ENCODE measurements at places on chromosomes 3 and 15.

DNA sequence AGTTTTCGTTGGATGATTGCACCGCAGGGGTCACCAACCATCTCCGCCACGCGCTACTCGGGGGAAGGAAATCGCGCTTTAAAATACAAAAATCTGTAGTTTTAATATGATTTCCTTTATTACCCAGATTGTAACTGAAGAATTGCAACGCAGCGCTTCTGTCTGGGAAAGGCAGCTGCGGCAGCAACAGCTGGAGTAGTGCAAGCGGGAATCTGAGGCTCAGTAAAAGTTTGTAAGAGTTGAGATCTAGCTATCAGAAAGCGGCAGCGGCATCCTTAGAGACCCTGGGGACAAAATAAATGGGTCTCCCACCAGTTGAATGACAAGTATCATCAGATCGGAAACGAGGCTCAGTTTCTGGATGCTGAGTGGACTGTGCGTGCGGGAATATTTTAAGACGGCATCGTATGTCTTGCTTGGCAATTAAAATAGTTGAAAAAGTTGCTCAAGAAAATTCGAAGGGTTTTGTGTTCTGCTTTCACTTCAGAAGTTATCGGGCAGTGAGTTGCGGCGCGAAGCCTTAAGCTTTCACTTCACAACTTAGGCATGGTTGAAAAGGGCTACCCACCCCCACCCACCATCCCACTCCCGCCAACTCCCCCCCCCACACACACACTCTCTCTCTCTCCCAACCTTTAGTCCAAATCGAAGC lies 2.7 kb downstream of the MECOM start:
- DNase-seq = peak; percentile 29

GRCh38 chr15:90002428-90002844 lies 1.3 kb downstream of the ZNF710 start:
- peak; percentile 52 for DNase-seq

DNA sequence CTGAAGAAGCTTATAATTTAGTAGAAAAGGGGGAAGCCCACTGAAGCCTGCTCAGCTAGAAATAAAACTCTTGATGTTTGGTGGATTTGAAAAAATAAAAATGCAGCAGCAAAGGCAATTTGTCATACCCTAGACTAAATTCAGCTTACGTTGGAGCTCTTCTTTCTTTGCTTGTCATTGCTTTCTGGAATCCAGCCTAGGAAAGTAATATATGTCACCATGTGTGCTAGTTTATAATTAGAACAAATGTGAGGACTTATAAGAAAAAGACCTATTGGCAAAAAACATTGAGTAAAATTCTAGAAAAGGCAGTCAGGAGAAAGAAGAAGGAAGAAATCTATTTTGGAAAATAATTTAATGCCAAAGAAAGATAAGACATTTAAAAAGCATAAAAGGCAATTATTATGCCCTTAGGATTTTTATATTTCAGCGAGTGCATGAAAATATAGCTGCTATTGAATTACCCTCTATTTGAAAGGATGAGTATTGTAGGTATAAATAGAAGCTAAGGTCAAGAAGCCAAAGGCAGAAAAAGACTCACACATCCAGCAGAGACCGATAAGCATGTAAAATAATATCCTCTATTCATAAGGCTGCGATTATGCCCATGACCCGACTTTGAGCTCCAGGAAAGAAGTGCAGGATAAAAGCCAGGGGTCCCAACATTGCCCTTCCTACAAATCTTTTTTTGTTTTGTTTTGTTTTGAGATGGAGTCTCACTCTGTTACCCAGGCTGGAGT lies 10.6 kb upstream of the BTBD1 start:
- no peak for DNase-seq

- no peak for DNase-seq
These were observed 37.1 kb downstream of the ABHD17C start for GRCh38 chr15:80732167-80732566.

DNA sequence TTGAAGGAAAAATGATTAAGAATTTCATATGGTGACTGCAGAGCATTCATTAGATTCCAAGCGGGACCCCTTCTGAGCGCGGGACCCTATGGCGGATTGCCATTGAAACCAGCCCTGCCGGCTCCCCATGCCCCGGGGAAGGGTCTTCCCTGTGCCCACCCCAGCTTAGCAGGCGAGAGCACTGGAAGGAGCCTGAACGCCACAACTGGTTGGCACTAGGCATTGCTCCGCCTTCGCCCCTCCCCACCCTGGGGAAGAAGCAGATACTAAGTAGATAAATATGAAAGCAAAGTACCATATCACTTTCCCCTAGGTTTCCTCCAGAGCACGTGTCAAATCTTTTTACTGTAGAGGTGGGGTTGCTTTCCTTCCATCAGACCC lies 70.7 kb downstream of the CYP19A1 start:
- DNase-seq = no peak

DNA sequence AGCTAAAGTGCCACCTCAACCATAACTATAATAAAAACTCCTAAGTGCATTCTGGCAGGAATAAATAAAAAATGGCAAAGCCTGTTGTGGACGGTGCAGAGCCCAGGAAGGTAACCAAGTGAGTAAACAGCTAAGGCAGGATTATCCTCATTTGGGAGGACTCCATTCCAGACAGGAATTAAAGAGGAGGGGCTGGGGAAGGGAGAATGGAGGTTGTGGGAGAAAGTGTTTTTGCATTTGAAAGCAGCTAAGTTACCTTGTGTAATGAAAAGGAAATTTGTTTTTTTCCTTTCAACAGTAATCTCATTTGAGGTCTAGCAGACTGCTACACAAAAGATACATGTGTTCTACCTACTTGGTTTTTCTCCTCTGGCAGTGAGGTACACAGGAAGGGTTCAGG lies 248.5 kb downstream of the TIGIT start:
- DNase-seq = no peak

DNA sequence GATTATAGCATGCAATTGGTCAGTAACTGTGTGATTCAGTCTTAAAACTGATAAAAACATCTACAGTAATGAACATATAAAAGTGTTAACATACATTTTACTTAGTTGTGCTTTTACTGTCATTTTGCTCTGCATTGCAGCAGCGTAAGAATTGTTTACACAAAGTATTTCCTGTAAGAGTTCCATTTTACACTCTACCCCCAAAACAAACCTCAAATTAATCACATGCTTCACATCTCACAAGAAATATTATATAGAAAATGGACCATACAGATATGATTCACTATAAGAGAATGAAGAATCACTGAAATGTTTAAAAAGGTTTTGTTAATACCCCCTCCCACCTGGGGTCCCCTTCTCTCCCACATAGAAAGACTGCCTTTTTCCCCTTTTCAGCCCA lies 225.9 kb upstream of the LRRN1 start:
- no peak for DNase-seq

DNA sequence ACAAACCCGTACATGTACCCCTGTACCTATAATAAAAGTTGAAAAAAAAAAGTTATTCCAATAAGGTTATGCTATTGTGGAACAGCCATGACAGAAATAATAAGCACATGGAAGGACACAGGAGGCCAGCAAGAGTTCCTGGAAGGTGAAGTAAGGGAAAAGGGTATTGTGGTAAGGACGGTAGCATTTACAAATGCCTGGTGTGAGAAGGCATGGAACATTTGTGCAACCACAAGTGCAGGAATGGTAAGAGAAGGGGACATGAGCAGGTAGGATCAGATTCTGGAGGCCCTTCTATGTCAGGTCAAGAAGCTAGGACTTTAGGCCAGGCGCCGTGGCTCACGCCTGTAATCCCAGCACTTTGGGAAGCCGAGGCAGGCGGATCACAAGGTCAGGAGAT lies 82.5 kb downstream of the PPP2R3A start:
- DNase-seq = no peak

DNA sequence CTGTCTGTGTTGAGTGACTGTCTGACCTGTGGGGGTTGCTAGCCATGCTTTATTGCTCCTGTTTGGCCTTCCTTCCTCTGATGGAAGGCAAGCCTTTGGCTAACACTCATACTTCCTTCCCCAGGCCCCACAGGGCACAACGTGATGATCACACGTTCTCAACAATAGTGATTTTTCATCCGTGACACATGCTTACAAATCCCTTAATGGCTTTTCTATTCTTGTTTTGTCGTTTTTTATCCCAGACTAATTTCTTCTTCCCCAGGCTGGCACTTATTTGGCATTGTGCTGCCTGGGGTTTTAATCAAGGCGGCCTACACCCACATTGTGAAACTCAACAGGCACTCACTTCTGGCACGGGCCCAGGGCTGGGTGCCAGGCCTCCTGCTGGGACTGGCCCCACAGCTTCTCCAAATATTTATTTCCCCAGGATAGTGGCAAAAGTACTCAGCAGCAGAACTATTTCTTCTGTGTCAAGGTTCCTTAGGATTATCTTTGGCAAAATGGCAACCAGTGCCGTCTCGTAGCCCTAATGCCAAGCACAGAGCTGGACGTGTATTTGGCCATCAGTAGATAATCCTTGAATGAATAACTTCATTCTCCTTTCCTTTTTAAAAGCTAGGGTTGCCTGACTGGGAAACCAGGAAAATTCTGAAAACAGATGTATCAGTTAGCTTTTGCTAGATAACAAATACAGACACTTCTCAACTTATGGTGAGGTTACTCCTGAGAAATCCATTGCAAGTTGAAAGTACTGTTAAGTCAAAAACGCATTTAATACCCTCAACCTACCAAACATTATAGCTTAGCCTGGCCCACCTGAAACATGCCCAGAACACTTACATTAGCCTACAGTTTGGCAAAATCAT lies 30.6 kb downstream of the CMTM7 start:
- DNase-seq = peak; percentile 88

DNA sequence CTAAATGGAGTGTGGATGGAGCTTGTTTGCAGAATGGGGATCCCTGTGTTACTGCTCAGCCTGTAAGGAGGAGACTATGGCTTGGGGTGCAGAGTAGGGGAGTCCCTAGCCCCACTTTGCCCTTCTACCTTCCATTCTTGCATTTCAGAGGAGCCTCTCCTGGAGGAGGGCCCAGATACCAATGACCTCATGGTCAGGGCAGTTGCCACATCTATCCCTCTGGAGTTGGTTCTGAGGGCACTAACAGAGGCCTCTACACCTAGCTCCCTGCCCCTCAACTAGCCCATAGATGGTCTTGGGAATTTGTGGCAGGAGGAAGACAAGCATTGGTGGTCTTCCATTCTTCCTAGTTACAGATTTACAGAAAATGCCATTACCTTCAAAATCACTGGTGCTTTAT lies 6.1 kb downstream of the SKOR1 start:
- no peak for DNase-seq

GRCh38 chr3:39705351-39705900 lies 104.0 kb upstream of the MYRIP start:
- DNase-seq = no peak

DNA sequence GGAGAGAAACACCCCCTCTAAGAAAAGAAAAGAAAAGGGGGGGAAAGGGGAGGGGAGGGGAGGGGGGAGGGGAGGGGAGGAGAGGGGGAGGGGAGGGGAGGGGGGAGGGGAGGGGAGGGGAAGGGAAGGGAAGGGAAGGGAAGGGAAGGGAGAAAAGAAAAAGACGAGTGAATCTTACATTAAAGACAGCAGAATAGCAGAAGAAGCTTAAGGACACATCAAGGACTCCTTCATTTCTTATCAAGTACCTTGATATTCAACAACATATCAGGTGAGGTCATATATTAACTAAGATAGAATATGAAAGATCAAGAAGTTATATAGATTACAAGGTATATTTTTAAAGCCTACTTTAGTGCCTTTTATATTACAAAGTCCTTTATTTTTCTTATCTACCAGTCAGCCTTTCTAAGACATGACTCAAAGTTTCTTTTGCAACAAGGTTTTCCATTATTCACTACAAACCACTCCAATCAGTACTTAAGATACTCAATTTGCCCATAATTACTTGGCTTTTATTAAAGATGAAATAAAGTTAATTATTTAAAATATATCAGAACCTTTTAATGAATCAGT lies 17.7 kb upstream of the AADAC start:
- peak; percentile 11 for DNase-seq

GRCh38 chr15:68888419-68888818 lies 41.9 kb upstream of the SPESP1 start:
- DNase-seq = no peak

- peak; percentile 94 for DNase-seq
These were observed 29.5 kb downstream of the CLEC3B start for GRCh38 chr3:45055411-45056143.

DNA sequence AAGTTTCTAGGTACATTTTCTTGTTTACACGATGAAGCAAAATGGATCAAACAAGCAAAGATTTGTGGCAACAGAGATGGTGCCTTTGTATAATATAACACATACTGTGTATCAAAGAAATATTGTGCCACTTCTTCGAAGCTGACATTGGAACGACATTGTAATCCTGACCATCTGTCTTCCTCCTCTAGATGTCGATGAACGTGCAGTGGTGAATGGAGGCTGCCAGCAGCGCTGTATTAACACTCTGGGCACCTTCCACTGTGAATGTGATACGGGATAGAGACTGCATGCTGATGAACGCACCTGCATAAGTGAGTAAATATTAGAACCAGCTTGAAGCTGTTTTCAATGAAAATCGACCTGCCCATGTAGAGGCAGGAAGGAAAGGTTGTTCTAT lies 613.3 kb upstream of the GOLIM4 start:
- no peak for DNase-seq

GRCh38 chr15:66456211-66456610 lies 41.4 kb downstream of the SNAPC5 start:
- no peak for DNase-seq

DNA sequence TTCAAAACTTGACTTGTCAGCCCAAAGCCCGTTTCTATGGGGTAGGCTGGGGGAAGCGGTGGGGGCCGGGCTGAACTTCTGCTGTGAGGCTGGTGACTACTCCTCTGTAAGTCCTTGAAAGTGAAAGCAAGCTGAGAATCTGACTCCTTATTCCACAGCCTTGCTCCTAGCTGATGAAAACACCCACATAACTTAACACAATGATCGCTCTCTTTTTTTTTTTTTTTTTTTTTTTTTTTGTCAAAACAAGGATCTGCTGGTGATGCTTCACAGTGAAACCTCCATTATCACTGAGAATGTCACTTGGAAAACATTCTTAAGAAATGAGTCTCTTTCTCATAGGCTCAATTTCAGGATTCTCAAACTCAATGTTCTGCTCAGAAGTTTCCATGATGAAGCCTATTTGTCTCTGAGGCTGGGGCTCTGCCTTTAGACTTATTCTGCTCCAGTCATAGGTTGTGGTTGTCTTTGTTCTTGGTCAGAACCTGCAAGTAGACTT lies 31.4 kb upstream of the TKT start:
- DNase-seq = peak; percentile 18

DNA sequence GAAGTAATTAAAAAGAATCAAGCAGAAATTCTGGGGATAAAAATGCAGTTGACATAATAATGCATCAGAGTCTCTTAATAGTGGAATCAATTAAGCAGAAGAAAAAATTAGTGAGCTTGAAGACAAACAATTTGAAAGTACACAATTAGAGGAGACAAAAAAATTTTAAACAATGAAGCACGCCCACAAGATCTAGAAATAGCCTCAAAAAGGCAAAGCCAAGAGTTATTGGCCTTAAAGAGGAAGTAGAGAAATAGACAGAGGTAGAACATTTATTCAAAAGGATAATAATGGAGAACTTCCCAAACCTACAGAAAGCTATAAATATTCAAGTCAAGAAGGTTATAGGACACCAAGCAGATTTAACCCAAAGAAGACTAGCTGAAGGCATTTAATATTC lies 113.3 kb downstream of the TBC1D2B start:
- no peak for DNase-seq

Measured in fibroblast of lung (primary cell).